ENCODE measurements at places on chromosomes 11 and 22. TPM values are rescaled to one million over a fixed set of nuclear protein-coding genes. Genes with fewer than 3 reads are reported as not detected.

GRCh38 chr11:11250470-11250869 lies 102.6 kb downstream of the CSNK2A3 start:
- no peak for DNase-seq

GRCh38 chr22:46250783-46251125 lies 661 bp upstream of the CDPF1 start:
- no peak for DNase-seq

- DNase-seq: no peak
Observed at GRCh38 chr11:87908086-87908485, 267.2 kb downstream of the RAB38 start.

- peak; percentile 85 for DNase-seq
Observed at GRCh38 chr22:21712751-21713427, 22.7 kb downstream of the YPEL1 start.

GRCh38 chr11:78449866-78450265 lies 32.2 kb upstream of the GAB2 start:
- DNase-seq: no peak

NUDT8 gene
- total RNA-seq: 20.4 TPM

GRCh38 chr22:39317084-39317774 lies 2.2 kb downstream of the RPL3 start:
- no peak for DNase-seq

DNA sequence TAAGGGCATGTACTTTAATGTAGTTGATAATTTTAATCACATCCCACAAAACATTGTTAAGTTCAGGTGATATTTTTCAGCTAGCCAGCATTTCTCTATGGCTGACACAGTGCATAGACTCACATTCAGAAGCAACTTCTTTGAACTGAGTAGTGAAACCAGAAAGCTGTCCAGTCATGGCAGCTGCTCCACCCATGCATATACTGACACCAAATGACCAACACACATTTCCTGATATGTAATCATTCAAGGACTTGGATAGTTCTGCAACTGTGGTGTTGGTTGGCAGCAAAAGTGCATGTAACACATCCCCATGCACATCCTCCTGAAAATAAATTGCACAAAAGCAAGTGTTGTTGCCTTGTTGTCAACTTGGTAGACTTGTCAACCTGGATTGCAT lies 39.7 kb downstream of the CALCA start:
- DNase-seq: no peak

DNA sequence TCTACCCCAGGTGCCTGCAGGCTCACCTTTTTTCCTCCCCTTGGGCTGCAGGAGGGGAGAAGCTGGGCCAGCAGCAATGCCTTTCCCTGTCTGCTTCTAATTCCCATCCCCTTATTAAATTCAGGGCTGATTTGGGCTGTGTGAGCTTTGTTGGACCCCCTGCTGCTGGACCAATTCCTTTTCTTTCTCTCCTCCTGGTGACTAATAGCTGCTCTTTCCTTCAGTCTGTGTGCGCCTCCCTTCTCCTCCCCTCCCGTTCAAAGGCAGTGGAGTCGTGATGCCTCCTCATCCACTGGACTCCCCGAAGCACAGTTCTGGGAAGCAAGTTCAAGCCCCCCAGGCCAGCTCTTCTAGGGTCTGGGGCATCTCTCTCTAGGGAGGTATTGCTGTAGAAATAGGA lies 567.9 kb upstream of the CADM1 start:
- DNase-seq: no peak

- peak; percentile 30 for DNase-seq
Observed at GRCh38 chr11:128553662-128554362, 33.5 kb downstream of the ETS1 start.

DNA sequence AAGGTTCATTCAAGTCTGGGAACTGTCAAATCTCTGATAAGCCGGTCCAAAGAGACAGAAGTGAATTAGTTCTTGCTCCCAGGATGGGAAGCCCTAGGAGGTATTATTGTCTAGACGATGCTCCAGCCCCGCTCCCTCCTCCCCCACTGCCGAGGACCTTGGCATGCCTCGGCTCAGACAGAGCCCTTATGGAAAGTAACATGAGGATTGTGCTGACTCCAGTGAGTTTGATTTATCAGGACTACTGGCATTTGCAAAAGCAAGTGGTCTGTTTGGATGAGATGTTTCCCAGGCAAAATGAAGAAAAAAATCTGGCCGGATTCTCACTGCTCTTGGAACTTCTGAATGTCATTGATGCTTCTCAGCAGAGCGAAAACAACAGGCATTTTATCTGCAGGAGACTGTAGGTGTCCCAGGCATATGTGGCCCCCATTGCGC lies 341.0 kb downstream of the ETS1 start:
- no peak for DNase-seq

DNA sequence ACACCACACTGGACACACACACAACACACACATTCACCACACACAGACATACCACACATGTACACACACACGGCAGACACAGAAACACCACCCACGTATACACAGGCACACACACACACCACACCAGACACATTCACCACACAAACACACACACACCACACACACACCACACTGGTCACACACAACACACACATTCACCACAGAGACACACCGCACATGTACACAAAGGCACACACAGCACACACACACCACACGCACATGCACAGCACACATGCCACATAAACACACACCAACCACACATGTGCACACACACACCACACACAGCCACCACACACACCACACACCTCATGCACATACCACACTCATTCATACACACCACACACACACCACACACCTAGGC lies 84.2 kb upstream of the PRR5 start:
- DNase-seq: no peak

- DNase-seq: no peak
Observed at GRCh38 chr11:102551169-102551781, 20.7 kb upstream of the MMP7 start.

- no peak for DNase-seq
Observed at GRCh38 chr11:82539669-82540068, 194.0 kb downstream of the FAM181B start.

GRCh38 chr11:15750535-15751308 lies 605.6 kb downstream of the SOX6 start:
- DNase-seq: no peak

SLC1A2 gene
- total RNA-seq: not detected

DNA sequence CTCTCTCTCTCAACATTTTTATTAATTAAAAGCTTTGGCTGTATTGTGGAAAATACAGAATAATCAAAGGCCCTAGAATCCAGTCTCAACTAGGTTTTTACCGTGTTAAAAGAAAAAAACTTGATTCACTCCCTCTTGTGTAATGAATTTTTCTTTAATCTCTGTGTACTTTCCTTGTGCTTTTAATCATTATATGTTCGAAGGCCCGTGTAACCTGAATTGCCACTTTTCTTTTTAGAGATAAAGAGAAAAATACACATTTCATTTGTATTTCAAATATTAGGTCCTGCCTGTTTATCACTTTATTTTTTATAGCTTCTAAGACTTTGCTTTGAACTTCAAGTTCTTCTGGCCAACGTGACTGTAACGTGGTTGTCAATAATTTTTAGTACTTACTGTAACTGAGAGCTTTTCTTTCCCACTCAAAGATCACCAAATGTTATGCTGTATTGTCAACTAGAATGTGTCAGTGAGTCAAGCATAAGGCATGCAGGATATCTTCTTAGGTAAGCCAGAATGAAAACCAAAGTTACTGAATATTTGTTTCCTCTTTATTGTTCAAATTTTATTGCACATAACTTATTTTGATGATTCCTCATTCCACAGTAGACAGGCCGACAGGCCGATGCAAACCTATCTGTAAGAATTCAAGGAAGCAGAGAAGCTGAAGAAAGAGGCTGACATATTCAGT lies 23.3 kb upstream of the FAR1 start:
- DNase-seq: peak; percentile 29

- DNase-seq: no peak
Observed at GRCh38 chr22:46377525-46378425, 42.3 kb downstream of the TRMU start.

OR51E2 gene
- total RNA-seq: not detected

GRCh38 chr11:86292912-86293616 lies 9.0 kb upstream of the HIKESHI start:
- DNase-seq: no peak

NTM gene
- 1.0 TPM for total RNA-seq

SAA2 gene
- total RNA-seq: not detected

KRTAP5-7 gene
- not detected for total RNA-seq

- DNase-seq: no peak
Observed at GRCh38 chr22:43217285-43218030, 30.5 kb upstream of the TTLL12 start.

ALDH3B1 gene
- 0.37 TPM for total RNA-seq

DNA sequence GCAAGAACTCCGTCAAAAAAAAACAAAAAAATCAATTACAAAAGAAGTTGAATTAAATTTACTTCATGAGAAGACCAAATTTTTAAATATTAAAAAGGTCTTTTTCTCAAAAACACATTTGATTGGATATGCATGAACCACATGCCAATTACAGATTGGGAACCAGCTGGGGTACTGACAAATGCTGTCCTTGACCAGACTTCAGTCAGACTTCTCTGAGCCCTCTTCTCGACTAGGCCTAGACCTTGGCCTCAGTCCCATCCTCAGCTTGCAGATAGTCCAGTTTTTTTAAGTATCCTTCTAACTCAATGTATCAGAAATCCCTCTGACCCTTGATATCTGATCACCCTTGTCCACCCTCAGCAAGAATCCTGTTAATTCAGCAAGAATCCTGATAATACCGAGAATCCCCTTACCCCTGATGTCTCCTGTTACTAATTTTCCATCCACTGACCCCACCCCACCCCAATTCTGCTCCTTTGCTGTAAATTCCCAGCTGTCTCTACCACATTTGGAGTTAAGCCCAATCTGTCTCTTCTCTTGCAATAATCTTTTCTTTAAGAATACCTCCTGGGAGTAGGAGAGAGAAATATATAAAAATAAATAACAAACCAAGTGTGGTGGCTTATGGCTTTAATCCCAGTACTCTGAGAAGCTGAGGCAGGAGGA lies 30.9 kb downstream of the OR4D9 start:
- no peak for DNase-seq

DNA sequence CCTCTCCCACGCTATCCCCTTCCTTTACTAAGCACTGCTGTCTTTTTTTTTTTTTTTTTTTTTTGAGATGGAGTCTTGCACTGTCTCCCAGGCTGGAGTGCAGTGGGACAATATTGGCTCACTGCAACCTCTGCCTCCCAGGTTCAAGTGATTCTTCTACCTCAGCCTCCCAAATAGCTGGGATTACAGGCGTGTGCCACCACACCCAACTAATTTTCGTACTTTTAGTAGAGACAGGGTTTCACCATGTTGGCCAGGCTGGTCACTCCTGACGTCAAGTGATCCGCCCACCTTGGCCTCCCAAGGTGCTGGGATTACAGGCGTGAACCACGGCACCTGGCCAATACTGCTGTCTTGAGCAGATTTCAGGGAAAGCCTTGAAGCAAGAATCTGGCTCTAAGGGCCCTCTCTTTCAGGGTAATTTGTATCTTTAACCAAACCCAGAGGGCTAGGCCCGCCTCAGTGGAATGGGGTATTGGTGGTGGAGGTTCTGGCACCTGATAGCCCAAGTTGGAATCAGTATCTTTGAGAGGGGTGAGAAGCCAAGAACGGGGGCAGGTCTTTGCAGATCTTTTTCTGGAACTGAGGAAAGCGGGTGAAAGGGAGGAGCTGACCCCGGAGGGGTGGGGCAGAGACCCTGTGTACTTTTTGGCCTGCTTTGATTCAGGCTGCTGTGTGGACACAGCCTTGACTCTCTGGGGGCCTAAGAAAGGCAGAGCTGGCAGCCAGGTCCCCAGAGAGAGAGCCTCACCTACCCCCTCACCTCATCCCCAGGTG lies 37.0 kb downstream of the TRIOBP start:
- no peak for DNase-seq

DNA sequence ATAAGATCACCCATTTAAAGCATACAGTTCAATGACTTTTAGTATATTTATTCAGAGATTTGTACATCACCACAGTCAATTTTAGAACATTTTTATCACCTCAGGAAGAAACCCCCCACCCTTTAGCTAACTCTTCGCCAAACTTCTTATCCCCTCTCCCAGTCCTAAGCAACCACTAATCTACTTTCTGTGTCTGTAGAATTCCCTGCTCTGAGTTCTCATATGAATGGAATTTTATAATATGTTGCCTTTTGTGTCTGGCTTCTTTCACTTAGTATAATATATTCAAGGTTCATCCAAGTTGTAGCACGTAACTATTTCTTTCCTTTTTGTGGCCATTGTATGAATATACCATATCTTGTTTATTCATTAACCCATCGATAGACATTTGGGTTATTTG lies 3.6 kb downstream of the ANKRD13D start:
- DNase-seq: no peak

NXPE4 gene
- not detected for total RNA-seq

- no peak for DNase-seq
Observed at GRCh38 chr11:65945430-65945911, at the start of gene TSGA10IP. Gene TSGA10IP (plus strand): TSS chr11:65945480. CDS start chr11:65945676, 196 bp downstream.

ME3 gene
- 27.2 TPM for total RNA-seq

DNA sequence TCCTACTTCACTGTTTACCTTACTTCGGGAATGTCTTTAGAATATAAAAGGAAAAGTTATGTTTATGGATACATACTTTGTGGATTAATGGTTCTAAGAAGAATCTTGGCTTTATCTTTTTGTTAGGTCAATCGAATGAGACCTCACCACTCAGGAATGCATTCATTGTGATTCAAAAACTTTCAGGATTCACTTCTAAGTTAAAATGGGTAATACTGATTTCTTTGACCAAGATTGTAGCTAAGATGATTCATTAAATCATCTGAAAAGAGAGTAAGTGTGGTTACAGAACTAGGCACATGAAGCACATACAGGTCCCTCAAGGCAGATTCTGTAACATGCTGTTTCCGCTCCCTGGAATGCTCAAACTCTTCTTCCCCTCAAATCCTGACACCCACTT lies 716.4 kb downstream of the KCNA4 start:
- DNase-seq: peak; percentile 50

MS4A6E gene
- not detected for total RNA-seq

DNA sequence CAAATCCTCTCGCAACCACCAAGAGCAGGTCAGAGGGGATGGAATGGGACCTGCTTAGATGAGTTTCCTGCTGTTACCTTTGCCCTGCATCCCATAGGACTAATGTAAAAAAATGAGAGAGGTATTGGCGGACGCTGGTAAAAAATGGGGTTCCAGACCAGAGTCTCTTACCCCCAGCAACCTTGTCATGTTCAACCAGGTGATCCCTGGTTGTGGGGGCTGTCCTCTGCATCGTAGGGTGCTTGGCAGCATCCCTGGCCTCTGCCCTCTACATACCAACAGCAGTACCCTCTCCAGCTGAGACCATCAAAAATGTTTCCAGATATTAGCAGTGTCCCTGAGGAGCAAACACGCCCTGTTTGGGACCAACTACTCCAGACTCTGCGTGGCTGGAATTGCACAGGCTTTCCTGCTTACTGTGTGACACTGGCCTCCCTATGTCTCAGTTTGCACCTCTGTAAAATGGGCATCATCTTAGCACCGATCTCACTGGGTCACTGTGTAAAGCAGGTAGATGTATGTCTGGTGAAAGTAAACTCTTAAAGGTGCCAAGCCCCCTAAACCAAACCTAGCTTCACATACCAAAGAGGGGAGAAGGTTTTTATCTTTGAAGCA lies 1.5 kb downstream of the APOL6 start:
- DNase-seq: no peak

DNA sequence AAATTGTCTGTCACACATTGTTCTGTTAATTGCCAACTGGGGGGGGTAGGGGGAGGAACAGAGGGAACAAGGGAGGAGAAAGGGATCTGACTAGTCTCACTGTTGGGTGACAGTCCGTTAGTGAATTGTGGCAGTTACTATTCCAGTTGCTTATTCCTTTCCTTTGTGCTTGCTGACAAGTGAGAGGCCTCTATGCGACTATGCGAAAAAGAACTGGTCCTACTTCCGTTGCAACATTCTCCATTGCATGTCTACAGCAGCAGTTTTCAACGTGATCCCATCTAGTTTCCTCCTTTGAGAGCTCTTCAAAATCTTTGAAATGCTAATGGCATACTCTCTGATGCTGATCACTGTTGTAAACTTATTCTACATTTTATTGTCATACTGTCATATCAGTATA lies 672.2 kb downstream of the LRRC4C start:
- DNase-seq: no peak
